ENCODE measurements at places on chromosomes 3 and 15. TPM values are rescaled to one million over a fixed set of nuclear protein-coding genes. Genes with fewer than 3 reads are reported as not detected.

DNA sequence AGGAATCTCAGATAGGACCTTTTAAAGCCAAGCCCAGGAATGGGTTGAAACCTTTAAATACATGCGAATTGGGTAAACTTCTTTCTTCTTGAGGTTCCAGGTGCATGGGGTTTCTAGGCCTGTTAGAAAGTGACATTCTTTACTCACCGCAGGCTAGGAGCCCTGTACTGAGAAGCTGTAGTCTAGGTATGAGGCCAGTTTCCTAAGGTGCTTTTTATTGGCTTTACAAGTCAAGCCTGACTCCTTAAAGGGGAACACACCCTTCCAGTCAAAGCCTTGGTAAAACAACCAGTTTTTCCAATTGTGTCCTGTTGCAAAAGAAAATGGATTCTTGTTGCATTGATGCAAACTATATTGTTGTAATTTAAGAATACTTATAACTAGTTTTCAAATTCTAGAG lies 76.1 kb upstream of the ATP11B start:
- no peaks in the 10 kb centered on the region for H3K36me3 ChIP-seq
- H3K4me1 ChIP-seq: no peaks in the 10 kb centered on the region

The SLC22A13 gene
- not detected for total RNA-seq

GRCh38 chr3:57006949-57007419 lies 53.5 kb upstream of the SPATA12 start:
- no peak for DNase-seq
- H3K27ac ChIP-seq: no peak overlapping the region
- no peaks in the 10 kb centered on the region for H3K4me1 ChIP-seq
- H3K36me3 ChIP-seq: no peaks in the 10 kb centered on the region

DNA sequence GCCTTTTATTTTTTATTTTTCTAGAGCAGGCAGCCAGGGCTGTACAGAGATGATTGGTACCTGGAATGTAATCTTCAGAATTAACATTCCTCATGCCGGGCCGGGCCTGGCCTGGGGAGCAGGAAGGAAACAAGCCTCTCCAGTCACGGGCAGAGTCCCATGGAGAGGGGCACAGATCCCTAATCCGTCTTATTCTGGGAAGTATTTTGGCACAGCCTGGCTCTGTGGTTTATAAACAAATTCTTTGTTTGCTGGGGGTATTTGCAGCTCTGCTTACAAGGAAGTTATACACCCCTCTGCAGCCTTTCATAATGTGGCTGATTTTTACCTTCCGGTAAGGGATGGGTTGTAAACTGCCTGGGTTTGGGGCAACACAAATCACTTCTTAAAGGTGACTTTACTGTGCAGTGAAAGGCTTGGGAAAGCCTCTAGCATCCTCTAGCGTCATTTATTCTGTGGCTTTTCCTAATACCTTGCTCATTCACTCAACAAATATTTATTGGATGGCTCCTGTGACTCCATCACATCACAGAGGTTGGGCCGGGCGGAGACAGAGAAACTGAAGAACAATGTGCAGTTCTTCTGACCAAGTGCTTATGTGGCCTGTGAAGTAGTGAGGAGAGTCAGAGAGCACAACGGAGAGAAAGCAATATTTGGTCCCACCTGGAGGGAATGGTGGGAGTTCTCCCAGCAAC lies 2.7 kb downstream of the SLC6A20 start:
- no peak overlapping the region for H3K4me3 ChIP-seq
- no peaks in the 10 kb centered on the region for H3K4me1 ChIP-seq
- peaks cover 12% of the 10 kb centered on the region for H3K27me3 ChIP-seq
- no peak for DNase-seq
- no peaks in the 10 kb centered on the region for H3K36me3 ChIP-seq

GRCh38 chr3:155069729-155070128 lies 10.4 kb upstream of the MME start:
- H3K27me3 ChIP-seq: no peaks in the 10 kb centered on the region
- H3K4me1 ChIP-seq: no peaks in the 10 kb centered on the region
- H3K4me3 ChIP-seq: no peak overlapping the region

The PAQR5 gene
- 1.8 TPM for total RNA-seq

The HDGFL3 gene
- 2.2 TPM for total RNA-seq

DNA sequence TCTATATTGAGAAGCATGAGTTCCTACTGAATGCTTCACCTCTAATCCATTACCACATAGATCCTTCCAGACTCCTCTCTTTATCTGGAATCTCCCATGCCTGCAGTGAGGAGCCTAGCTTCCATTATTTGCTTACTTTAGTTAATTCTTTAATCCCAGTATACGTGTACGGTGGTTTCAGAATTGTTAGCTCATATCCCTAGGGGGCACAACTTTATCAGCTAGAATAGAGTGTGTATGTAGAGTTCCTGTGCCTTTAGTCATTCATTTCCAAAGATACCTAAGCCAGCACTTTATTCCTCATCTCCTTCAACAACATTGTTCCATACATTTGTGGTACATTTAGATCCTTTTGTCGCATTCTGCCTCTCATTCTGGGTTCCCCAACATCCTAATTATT lies 226.0 kb downstream of the TJP1 start:
- no peak overlapping the region for H3K4me3 ChIP-seq
- H3K27ac ChIP-seq: no peak overlapping the region
- no peak for DNase-seq
- no peaks in the 10 kb centered on the region for H3K27me3 ChIP-seq
- H3K4me1 ChIP-seq: no peaks in the 10 kb centered on the region

- no peak overlapping the region for H3K27ac ChIP-seq
- no peak overlapping the region for H3K4me3 ChIP-seq
Observed at GRCh38 chr3:122825460-122825859, 30.6 kb downstream of the SLC49A4 start.

The GOLGA8M gene
- total RNA-seq: 6.1 TPM

DNA sequence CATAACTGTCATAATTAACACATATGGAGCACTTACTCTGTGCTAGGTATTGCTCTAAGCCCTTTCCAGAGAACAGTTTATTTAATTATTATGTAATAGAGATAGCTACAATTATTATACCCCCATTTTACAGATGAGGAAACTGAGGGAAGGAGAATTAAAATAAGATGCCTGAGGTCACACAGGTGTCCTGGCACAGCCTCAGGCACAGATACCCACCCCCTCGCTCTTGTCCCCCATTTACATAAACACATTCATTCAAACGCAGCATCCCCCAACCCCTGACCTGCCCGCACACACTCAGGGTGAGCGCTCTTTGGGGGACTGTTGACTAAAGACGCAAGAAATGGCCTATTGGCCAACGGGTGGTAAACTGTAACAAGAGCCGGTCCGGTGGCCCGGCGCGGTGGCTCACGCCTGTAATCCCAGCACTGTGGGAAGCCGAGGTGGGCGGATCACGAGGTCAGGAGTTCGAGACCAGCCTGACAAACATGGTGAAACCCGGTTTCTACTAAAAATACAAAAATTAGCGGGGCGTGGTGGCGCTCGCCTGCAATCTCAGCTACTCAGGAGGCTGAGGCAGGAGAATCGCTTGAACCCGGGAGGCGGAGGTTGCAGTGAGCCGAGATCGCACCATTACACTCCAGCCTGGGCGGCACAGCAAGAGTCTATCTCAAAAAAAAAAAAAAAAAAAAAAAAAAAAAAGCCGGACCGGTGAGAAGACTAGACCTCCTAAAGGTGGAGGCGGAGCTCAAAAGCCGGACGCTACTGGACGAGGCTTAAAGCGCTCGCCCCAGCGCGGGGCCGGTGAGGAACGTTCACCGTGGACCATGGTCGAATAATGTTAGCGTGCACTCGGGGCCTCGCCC lies 1.9 kb upstream of the ISL2 start:
- no peak overlapping the region for H3K27ac ChIP-seq
- no peak overlapping the region for H3K4me3 ChIP-seq
- peaks cover 53% of the 10 kb centered on the region for H3K27me3 ChIP-seq
- DNase-seq: no peak

DNA sequence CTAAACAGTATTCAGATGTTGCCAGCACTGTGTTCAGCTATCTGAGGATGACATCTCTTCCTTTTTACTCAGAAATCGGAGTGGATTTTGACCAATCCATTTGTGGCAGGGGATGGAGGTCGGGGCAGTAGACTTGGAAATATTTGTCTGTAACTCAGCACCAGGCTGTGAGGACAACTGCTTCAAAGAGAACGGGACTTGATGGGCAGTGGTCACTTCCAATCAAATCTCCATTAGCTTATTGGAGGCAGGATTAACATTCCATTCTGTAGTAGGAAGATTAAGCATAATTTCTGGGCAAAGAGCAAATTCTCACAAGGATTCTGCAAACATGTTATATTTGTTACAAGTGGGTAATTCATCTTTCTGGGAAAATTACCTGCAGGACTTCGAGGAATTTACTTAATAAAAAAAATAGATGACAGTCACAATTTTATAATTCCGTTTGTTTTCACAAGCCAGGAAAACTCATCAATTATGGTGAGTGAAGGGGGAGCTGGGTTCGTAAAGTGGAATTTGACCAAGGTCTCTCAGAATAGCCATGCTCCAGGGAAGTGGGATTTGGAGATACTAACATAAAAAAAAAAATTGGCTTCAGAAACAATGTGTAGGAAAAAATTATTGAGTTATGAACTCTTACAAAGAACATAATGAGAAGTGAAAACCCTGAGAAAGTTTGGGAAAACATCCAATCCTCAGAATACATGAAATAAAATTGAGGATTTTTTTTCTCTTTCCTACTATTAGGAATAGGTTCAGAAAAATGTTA lies 18.1 kb downstream of the CRABP1 start:
- no peak for DNase-seq
- no peak overlapping the region for H3K4me3 ChIP-seq
- H3K27ac ChIP-seq: no peak overlapping the region
- no peaks in the 10 kb centered on the region for H3K36me3 ChIP-seq

The CD200 gene
- total RNA-seq: not detected

- H3K4me1 ChIP-seq: peaks cover 6% of the 10 kb centered on the region
- no peaks in the 10 kb centered on the region for H3K27me3 ChIP-seq
- DNase-seq: no peak
- no peak overlapping the region for H3K27ac ChIP-seq
Observed at GRCh38 chr3:65963787-65964677, 74.7 kb downstream of the MAGI1 start.

GRCh38 chr15:72020799-72021198 lies 97.2 kb downstream of the MYO9A start:
- DNase-seq: no peak
- no peak overlapping the region for H3K27ac ChIP-seq
- no peak overlapping the region for H3K4me3 ChIP-seq
- H3K4me1 ChIP-seq: no peaks in the 10 kb centered on the region

The TIGIT gene
- 1.2 TPM for total RNA-seq

The LCTL gene
- not detected for total RNA-seq

GRCh38 chr3:197430934-197431333 lies 124.8 kb downstream of the BDH1 start:
- H3K27me3 ChIP-seq: no peaks in the 10 kb centered on the region
- no peak overlapping the region for H3K27ac ChIP-seq
- H3K4me1 ChIP-seq: no peaks in the 10 kb centered on the region
- no peak overlapping the region for H3K4me3 ChIP-seq
- no peak for DNase-seq

The IFT57 gene
- 5.0 TPM for total RNA-seq

GRCh38 chr3:49378249-49378895 lies 20.2 kb upstream of the GPX1 start:
- no peak for DNase-seq
- H3K27me3 ChIP-seq: no peaks in the 10 kb centered on the region
- peaks cover 5% of the 10 kb centered on the region for H3K36me3 ChIP-seq
- no peak overlapping the region for H3K27ac ChIP-seq
- no peak overlapping the region for H3K4me3 ChIP-seq

Measured in right lobe of liver (tissue), 6 donors.